ENCODE measurements at places on chromosomes 2 and 18.

- no peak for DNase-seq
Measured at GRCh38 chr2:176234940-176235339, 34.3 kb upstream of the MTX2 start.

DNA sequence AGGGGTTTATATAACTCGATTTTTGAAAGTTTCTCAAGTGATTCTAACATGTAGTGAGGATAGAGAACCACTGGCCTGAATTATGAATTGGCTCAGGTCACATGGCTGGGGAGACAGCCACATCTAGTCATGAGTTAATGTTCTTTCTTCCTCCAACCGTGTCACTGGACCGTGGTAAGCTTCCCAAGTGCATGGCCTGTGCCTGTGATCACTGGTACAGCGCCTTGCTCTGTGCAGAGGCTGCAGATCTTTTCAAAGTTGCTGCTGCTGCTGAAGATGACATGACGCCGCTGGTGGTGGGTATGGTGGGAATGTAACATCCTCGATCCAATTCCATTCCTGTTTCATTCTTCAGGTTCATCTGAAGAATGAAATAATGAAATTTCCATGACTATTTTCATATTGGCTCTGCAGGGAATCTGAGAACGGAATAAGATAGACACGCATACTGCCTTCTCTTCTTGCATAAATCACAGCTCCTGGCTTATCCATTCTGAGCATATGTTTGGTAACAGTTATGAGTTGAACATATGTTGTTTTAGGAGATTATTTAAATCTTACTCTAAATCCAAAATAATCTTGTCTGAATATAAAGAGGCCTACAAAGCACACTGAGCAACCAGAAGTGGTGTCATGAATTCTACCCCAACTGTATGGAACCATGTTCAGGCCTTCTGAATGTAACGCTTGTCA lies 100.5 kb upstream of the THSD7B start:
- no peak for DNase-seq

- DNase-seq, result peak; percentile 5
Measured at GRCh38 chr2:154439156-154439555, 259.3 kb upstream of the KCNJ3 start.

DNA sequence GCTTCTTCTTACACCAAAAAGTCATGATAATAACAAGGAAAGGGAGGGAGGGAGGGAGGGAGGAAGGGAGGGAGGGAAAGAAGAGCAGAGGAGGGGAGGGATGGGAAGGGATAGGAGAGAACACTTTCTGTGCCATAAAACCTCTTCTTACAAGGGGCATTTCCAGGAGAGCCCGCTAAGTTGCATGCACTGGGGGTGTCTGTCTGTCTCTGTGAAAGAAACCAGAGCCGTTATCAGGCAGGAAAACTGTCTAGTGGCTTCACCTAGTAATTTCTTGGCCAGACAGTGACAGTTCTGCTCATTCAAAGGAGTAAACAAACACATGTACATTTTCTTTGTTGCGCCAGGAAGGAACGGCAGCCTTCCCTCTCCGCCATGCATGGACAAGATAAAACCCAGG lies 45.8 kb downstream of the AQP12A start:
- no peak for DNase-seq

DNA sequence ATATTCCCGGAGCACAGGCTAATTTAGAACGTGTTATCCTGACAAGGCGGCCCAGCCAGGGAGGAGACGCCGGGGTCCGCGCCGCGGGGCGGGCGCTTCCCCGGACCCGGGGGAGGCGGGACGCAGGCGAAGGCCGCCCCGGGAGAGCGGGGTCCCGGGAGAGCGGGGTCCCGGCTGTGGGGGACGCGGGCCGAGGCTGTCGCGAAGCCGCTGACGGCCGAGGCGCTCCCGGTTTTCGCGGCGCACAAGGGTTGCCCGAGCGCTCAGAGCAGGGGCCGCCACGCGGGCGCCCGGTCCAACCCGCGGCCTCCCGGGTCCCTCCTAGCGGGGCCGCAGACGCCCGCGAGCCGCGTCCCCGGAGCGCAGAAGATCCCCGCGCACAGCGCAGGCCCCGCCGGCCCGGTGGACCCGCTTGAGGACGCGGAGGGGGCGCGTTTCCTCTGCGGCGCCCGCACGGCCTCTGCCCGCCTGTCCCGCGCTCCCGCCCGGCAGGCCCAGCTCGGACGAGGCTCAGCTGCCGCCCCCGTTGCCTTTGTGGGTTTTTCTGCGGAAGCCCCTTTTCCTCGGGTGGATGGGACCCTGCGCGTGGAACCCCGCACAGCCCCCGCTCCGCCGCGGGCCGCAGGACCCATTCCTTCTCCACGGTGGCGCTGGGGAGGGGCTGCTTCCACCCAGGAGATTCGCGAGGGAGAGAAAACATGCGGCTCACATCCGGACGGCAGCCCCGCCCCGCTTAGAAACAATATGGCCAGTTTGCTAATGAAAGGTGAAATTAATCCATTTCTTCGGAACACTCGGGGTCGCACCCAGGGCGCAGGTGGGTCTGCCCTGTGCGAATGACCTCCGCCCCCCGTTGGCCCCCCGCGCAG lies 9.6 kb upstream of the KCNG2 start:
- DNase-seq, result no peak

- DNase-seq, result no peak
Measured at GRCh38 chr2:6228251-6228650, 536.1 kb downstream of the SOX11 start.

- no peak for DNase-seq
Measured at GRCh38 chr2:193539188-193539587, 1344.5 kb upstream of the TMEFF2 start.

GRCh38 chr2:231795525-231796327 lies 9.5 kb downstream of the COPS7B start:
- peak; percentile 70 for DNase-seq

DNA sequence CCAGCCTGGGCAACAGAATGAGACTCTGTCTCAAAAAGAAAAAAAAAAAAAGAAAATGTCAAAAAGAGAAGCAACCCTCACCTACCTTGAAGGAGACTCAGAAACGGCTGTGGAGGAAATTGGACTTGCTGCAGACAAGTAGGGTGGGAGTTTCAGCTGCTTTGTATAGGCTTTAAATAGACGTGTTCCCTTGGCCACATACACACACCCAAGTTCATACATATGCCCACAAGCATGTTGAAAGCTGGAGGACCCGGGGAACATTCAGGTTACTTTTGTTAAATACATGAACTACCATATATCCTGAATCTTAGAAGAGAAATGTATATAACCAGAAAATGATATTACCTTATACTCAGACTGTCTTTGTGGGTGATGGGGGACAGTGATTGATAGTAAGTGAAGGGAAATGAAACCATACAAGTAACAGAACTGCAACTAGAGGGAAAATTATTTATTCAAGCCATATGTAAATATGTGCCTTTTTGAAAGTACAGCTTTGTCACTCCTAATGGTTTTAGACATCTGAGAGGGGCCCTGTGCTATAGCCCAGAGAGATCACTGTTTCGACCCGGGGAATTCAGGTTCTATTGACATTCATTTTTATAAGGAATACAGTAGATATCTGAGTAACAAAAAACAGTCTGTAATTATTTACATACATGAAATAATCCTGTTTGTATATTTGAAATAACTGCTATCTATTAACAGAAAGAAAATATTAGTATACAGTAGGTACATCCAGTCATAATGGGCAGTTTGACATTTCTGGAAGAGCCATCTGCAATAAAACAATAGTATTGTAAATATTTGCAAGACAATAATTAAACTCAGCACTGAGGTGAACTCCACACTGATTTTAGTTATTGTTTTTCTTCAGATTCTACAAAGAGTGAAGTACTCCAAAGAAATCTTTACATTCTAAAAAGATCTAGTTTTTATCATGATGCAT lies 48.0 kb upstream of the TGIF1 start:
- no peak for DNase-seq

- DNase-seq, result no peak
Measured at GRCh38 chr2:54945391-54946219, 104.6 kb downstream of the RTN4 start.

DNA sequence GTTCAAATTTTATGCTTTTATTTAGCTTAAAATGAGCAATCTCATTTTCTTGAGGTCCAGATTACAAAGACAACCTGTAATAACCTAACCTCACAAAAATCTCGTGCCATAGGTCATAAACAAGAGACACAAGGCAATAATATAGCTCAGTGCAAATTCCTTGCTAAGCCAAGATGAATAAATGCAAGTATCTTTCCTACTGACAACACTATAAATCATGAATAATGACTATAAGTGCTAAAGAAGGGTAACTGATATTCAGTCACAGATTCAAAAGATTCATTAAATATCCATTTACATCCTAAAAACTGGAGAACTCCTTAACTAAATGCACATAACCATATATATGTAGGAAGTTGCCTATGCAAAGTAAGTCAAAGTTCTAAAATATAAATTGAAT lies 1641.6 kb downstream of the LRP1B start:
- no peak for DNase-seq

- DNase-seq, result no peak
Measured at GRCh38 chr2:458425-458815, 170.5 kb upstream of the ALKAL2 start.
